ENCODE measurements at places on chromosomes 3 and 15. TPM values are rescaled to one million over a fixed set of nuclear protein-coding genes. Genes with fewer than 3 reads are reported as not detected.

The PIF1 gene
- 3.8 TPM for total RNA-seq

The CNBP gene
- 164 TPM for total RNA-seq

The KCNAB1 gene
- 14.1 TPM for total RNA-seq

The TMEM108 gene
- total RNA-seq, result 54.1 TPM

The ALDH1L1 gene
- total RNA-seq, result 2.8 TPM

The CYP1A2 gene
- total RNA-seq, result not detected

The CSTA gene
- not detected for total RNA-seq

The TNNC1 gene
- not detected for total RNA-seq

The CCNB2 gene
- 9.7 TPM for total RNA-seq

The C15orf62 gene
- 0.31 TPM for total RNA-seq

The ARGFX gene
- total RNA-seq, result not detected

The ABHD14A gene
- total RNA-seq, result 23.2 TPM

The BLM gene
- total RNA-seq, result 5.6 TPM

The CPLX3 gene
- total RNA-seq, result 1.6 TPM

The BNIP2 gene
- total RNA-seq, result 98.6 TPM

The PLIN1 gene
- total RNA-seq, result 0.31 TPM

The SPSB4 gene
- 19.1 TPM for total RNA-seq

The KBTBD8 gene
- 13.8 TPM for total RNA-seq

The CACNA1D gene
- 49.8 TPM for total RNA-seq

The MUSTN1 gene
- not detected for total RNA-seq

The EIF2B5 gene
- 61.7 TPM for total RNA-seq

The PLA2G4E gene
- total RNA-seq, result not detected

The LRRC31 gene
- total RNA-seq, result not detected

The KCNH8 gene
- 19.4 TPM for total RNA-seq

The GOLGA6B gene
- total RNA-seq, result not detected

The COL6A5 gene
- total RNA-seq, result not detected
